T-cell (primary cell): ENCODE measurements at places on chromosomes 6 and 20. TPM values are rescaled to one million over a fixed set of nuclear protein-coding genes. Genes with fewer than 3 reads are reported as not detected.

DNA sequence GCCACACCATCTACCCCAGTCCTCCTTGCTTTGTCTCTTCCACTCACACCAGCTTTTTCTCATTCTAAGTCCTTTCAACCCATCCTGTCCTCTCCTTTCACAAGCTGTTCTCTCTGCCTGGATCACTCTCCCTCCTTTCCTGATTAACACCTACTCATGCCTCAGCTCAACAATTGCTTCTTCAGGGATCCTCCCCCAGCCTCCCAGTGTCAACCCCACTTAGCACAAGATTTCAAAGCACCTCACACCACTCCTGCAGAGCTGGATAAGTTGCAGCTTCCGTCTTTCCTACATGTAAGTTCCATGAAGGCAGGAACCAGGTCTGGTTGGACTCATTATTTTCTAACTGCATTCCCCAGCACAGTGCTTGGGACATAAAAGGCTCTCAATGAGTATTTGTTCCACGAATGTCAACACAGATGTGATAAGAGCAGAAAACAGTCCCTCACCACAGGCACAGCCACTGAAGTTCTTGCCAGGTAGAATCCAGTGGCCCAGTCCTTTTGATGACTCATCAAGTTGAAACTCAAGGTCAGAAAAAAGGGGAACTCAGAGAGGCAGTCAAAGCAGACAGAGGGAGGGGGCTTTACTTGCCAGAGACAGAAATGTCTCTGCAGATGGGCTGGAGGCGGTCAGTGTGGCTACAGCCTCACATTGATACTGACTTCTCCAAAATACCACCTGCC, 193.4 kb upstream of the PRDM1 start:
- DNase-seq = no peak

DNA sequence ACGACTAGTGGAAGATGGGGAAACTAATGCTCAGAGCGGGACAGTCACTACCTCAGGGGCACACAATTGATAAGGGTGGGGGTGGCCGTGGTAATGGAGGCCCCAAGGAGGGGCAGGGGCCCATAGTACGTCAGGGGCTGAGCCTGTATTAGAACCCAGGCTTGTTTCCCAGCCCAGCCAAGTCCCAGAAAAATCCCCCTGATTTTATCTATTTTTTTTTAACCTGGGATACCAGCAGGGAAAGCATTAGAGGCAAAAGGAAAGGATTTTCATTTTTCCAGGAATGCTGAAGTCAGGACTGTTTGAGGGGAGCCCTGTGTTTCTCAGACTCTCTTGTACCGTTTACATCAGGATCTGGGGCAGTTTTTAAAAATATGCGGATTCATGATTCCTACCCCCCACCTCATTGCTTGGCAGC, 382 bp downstream of the MYH7B start:
- no peak for DNase-seq

DNA sequence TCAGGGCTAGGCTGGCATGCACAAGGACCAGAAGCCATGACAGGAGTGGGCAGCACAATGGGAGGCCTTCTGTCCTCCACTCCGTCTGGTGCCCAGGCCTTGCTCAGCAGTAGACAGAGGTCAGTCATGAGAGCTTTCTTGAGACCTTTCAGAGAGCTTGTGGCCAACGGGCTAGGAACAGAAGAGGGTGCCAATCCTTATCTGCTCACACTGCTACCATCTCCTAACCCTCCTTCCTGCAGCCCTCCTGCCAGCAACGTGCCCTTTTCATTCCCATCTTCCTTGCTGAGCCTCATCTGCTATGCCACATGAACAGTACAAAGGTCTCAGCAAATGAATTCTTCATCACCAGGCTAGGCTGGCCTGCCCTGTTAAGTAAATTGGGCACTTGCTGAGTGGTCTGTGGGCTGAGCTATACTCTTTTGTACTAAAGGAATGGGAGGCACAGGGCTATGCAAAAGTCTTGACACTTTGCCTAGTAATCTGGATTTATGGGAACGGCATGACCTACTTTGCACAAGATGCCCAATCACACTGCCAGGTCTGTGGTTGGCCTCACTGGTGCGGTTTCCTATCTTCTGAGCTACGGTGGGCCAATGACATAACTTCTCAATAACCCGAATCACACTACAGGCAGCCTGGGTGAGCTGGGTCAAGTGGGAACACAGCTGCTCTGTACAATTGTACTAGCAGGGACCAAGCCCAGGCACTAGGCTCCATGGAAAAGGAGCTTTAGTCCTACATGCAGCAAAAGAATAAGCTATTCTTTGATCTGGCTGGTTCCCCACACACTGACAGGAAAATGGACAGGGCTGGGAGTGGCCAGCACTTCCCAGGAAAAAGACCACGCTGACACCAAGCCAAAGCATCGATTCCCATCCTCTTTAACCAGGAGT, 47.8 kb downstream of the ELOVL5 start:
- DNase-seq = peak; percentile 28

GRCh38 chr6:126831461-126831860, 287.0 kb upstream of the RSPO3 start:
- no peak for DNase-seq

DNA sequence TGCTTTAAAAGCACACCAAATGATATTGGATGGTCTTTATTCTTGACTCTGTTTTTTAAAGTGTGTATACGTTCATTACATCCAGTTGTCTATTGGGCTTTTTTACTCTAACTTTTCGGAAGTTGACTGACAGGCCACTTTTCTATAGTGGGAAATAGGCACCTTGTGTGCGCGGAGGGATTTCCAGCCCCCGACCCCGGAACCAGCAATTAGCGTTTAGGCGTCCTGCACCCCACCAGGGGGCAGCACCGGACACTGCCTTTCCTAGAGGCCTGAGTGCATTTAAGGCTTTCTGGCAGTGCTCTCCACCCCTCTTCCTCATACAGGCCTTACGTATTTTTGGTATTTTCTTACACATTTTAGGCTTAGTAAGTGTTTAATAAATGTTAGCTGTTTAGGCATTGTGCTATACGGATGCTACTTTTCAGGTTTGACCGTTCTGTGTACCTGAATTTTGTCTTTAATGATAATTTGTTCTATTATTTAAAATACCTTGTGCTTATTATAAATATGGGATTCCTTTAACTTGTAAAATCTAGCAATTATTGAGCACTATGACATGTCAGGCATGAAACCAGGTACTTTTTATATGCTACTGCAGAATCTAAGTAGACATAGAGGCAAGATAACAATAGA, 231.8 kb downstream of the BCKDHB start:
- DNase-seq = peak; percentile 50

GRCh38 chr6:99318566-99318965, 30.9 kb downstream of the FAXC start:
- DNase-seq = no peak

DNA sequence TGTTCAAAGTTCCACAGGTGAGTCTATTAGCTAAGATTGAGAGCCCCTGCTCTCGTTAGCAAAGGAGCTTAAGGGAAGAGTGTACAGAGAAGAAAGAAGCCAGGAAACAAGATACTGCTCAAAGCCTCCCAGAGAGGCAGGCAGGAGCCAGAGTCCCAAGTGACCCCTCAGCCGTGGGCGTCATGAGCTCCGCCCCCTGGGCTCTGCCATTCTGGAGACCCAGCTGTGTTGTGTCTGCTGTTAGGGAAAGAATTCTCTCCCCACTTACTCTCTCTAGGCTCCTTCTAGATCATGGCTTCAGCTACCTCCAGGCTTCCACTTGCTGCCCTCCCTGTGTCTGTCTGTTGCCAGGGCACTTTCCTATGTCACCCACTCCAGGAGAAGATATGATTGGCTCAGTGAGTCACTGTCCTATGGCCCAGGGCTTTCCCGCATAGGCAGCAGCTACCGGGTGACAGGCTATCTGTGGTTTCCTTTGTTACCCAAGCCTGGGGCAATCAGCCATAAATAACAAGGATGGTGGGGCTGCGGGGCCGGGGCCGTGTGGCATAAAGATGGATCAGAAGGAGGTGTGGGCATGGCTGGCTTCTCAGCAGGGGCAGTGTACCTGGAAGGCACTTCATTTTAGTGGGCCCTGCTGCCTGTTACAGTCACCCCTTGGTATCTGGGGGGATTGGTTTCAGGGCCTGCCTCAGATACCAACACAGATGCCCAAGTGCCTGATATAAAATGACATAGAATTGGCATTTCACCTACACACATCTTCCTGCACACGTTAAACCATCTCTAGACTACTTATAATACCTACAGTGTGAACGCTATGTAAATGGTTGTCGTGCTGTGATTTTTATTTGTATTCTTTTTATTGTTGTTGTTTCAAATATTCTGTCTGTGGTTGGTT, 118.9 kb downstream of the ARMC2 start:
- DNase-seq = no peak

GRCh38 chr20:5621305-5621704, 128.9 kb upstream of the SHLD1 start:
- no peak for DNase-seq

DNA sequence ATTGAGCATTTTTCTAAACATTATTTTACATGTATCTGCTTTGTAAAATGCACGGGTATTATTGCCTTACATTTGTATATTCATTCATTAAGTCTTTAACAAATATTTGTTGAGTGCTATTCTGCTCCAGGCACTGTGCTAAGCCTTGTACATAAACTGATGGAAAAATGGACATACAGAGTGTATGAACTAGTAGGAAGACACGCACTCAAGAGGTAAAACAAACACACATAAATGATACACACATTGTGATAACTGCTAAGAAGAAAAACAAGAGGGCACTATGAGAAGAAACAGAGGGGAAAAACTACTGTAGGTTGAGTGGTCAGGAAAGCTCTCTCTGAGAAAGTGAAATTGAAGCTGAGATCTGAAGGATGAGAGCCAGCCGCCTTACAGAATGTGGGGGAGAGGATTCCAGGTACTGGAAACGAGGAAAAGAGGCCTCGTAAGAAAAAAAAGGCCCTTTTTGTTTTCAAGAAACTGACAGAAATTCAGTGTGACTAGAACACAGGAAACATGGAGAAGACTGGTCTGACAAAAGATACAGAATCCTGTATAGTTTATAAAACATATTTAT, 117.5 kb downstream of the EYA4 start:
- no peak for DNase-seq

GRCh38 chr6:127180426-127180825, 62.0 kb downstream of the RSPO3 start:
- no peak for DNase-seq

DNA sequence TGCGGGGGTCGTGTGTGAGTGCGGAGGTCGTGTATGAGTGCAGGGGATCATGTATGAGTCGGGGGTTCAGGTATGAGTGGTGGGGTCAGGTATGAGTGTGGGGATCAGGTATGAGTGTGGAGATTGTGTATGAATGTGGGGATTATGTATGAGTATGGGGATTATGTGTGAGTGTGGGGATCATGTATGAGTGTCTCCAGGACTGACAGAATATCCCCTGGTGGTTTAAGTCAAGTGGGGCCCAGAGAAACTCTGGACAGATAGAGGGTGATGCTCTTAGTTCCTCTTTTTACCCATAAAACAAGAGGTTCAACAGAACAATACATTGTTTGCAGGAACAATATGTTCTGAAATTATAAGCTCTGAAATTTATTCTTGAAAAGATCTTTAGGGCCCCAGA, 131.9 kb downstream of the UST start:
- DNase-seq = no peak

DNA sequence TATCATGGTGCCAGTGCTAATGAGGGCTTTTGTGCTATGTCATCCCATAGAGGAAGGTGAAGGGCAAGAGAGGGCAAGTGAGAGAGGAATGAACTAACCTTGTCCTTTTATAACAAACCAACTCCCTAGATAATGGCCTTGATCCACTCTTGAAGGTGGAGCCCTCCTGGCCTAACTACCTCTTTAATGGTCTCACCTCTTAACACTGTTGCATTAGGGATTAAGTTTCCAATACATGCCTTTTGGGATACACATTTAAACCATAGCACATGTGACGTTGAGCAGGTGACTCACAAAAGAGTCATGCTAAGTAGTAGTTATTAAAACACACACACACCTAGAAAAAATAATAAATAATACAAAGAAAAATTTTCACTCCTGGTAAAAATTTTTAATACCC, 36.9 kb downstream of the CCN2 start:
- no peak for DNase-seq

- DNase-seq = no peak
These were observed 21.3 kb upstream of the CST3 start for GRCh38 chr20:23658989-23659609.

DNA sequence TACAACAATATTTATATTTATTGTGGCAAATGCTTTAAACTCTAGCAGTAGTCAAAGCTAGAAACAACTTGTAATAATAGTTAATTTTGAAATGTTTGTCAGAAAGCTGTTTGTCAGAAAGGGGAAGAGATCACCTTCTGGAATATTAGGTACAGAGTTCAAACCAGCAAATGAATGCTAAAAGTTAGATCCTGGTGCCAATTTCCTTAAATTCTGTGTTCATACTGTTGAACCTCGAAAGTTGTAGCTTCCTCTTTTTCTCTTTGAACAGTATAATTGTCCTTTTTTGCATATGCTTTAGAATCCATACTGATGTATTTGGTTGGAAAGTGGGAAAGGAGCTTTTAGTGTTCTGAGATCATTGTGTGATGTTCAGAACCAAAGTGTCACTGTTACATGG, 22.4 kb downstream of the ITCH start:
- no peak for DNase-seq

DNA sequence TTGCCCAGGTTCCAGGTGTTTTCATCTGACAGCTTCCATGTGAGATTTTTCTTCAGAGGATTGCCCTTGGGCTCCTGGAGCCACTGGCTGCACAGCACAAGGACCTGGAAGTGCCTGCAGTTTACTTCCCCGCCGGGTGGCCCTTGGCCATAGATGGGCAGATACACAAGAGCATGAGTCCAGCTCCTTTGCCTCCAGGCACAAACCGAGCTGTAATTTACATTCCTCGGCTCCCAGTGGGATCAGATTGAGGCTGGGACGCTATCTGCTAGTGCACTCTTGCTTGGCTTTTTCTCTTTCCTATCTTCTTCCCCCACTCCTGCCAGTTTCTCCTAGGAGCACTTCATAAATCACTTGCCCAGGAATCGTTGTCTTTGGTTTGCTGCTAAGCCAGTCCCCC, 85.4 kb upstream of the RALY start:
- no peak for DNase-seq

- no peak for DNase-seq
These were observed 652.2 kb downstream of the QKI start for GRCh38 chr6:164066766-164067165.

- no peak for DNase-seq
These were observed 4.5 kb upstream of the FOXC1 start for GRCh38 chr6:1605004-1605892.

Gene ANKRD66
- not detected for total RNA-seq

Gene CCNC
- total RNA-seq = 42.0 TPM

Gene OR2H1
- total RNA-seq = not detected

Gene C6orf15
- total RNA-seq = not detected

Gene ENPP5
- 0.95 TPM for total RNA-seq

Gene C6orf141
- not detected for total RNA-seq

Gene LAMP5
- total RNA-seq = not detected

Gene RIMS4
- not detected for total RNA-seq

Gene SLC32A1
- not detected for total RNA-seq

Gene PRSS16
- 1.2 TPM for total RNA-seq

Gene SPAG4
- total RNA-seq = 0.76 TPM

Gene RSPO3
- total RNA-seq = not detected

Gene GDAP1L1
- not detected for total RNA-seq

Gene SOX18
- not detected for total RNA-seq

Gene TPD52L2
- 44.1 TPM for total RNA-seq

Gene TMC2
- not detected for total RNA-seq
